ENCODE measurements at places on chromosomes 4 and X.

GRCh38 chr4:60173718-60174117 is 1026.4 kb upstream of the ADGRL3 start:
- no peak for DNase-seq

DNA sequence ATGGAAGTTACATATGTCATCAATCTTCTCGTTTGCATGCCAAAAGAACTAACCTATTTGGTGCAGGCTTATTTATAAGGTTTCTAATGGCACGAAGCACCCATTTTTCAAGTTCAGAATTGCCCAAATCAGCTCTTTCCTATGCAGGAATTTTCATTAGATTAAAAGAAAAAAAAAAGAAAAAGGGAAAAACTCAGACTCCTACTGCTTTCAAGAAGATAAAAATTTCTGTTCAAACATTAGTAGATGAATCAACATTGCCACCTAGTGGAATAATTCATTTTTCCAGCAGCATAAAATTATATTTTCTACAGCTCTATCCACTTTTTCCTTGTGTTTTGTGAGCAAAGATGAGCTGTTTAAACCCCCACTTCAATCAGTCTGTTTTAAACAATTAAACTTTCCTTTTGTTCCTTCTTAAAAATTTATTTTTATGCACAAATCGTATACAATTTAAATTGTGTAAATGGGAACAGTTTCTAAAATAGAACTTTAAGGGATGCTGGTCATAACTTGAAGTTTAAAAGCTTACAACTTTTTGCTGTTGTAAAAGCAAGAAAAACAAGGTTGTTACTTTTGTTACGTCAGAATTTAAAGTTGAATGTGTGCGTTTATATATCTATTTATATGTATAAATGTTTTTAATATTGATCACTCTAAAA is 309.9 kb downstream of the ARAP2 start:
- peak; percentile 29 for DNase-seq

DNA sequence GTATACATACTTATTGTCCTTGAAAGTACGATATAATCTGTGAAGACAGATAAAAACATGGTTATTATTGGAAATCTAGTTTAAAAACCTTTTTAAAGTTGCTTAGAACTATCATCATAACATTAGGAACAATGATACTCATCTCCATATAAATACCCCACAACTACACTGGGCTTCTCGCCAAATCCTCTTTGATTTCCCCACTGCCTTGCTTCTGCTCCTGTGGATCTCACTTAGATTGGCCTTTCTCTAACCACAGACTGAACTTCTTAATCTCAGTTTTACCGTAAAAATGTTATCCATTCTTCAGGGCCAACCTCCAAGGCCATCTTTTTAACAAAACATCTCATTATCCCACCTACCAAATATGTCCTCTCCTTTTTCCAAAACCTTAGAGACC is 77.6 kb downstream of the PRKG2 start:
- DNase-seq, result no peak

DNA sequence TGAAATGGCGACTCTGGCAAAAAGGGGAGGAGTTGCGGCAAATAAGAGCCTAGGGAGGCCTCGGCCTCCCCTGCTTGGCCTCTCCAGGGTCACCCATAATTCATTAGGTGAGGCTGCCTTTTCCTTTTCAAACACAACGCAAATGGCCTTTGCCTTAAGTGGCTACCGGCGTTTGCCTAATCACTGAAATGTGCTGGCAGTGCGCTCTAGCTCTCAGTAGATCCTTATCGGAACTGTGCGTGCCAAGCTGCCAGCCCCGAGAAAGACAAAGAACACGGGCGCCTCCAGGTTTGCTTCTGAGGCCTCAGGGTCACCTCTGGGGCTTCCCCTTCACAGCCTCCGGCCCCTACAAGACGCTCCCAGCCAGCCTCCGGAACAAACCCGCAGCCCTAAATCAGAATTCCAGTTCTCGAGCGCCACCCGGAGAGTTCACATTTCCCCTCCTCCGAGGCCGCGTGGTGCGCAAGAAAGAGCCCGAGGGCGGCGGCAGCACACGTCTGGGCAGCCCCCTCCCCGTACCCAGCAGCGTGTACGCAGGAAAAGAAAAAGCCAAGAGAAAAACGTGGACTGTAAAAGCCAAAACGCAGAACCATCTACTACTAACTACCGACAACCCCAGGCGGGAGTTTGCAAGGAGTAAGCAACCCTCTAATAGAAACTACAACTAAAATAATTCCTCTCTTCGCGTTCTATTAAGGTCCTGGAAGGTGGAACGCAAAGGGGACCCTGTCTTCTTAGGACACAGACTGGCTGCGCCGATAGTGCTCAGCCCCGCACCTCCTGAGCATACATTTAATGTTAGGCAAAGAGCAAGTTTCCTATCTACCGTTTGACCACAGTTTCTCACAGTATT is 76.5 kb upstream of the BCOR start:
- DNase-seq, result no peak

GRCh38 chr4:11623726-11624037 is 195.0 kb upstream of the HS3ST1 start:
- no peak for DNase-seq

- DNase-seq, result no peak
These were observed 763.0 kb downstream of the DMD start for GRCh38 chrX:32448320-32448719.

GRCh38 chrX:21840193-21840545 is 752 bp downstream of the MBTPS2 start:
- DNase-seq, result no peak

- no peak for DNase-seq
These were observed 715.8 kb downstream of the CCSER1 start for GRCh38 chr4:90842960-90843359.

- DNase-seq, result no peak
These were observed 3.1 kb downstream of the TMEM184C start for GRCh38 chr4:147620315-147620714.

- no peak for DNase-seq
These were observed 72.4 kb upstream of the TBL1X start for GRCh38 chrX:9392445-9392844.

GRCh38 chr4:128346054-128346716 is 58.6 kb upstream of the PGRMC2 start:
- DNase-seq, result no peak

GRCh38 chrX:100864657-100865391 is 9.3 kb downstream of the NOX1 start:
- DNase-seq, result peak; percentile 36

DNA sequence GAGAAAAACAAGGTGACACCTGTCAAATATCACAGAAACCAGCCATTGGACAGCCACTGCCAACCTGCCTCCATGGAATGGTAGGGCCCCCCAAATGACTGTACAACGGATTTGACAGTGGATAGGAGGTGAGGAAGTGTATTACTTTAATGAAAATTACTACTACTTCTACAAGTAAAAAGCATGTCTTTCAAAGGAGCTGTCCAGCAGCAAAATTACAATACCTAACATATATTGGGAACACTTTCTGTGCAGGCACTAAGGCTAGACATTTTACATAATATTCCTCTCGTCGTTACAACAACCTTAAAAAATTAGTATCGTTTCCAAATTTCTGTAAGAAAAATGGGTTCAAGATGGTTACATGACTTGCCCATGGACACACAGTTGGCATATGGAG is 14.9 kb downstream of the PPP3CA start:
- no peak for DNase-seq

DNA sequence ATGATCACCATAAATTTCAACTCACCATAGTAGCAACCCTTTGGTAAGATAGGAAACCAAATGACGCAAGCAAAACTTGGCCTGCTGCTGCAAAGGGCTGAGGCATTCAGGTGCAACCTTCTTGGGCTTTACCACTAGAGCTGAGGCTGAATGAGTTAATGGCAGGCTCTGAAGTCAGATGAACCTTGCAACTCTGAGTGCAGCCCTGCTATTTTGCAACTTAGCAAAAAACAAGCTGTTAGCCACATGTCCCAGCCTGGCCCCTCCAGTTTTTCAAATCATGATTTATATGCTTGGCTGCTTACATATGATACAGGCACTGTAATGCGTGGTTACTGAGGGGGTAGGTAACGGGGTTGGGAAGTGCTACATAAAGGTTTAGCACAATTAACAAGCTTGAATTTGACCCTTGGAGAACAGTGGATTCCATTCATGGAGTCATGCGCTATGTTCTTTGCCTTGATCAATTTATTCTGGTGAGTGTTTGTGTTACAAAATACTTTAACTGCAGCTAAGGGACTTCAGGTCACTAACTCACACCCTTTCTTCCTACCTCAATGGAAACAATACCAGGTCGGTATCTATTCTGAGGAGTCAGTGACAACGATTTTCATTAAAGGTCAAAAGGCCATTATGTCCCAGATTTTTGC is 80.5 kb upstream of the PPARGC1A start:
- DNase-seq, result no peak

DNA sequence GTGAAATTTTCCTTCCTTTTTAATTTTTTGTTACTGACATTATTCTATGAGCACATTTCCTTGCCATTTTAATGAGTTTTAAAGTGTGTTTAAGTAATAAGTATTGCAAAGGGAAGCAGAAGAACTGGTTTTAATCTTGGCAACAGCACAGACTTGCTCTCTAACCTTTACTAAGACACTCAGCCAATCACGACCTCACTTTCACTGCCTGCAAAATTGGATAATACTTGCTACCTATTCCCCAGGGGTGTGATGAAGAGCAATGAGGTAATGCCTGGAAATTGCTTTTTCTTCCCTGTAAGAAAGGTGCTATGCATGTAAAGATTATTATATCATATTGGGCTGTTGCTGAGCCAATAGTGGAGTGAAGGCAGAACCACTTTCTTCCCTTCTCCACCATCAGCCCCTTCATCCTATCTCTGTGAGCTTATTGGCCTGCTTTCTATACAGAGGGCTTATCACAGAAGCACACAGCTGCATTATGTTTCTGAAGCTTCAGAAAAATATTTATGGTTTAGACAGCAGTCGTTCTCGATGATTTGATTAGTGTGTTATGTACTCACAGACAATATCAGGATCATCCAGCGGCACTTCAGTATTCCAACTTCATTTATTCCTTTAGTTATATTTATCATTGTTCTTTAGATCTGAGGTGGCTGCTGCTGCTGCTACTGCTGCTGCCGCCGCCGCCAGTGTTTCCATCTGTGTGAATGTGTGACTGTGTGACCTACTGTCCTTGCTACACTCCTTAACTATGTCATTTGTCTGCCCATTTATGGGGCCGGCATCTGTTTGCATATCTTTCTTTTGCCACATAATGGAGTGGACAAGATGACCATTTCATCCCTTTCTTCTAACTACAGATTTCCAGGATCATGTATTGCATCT is 255.1 kb downstream of the C4orf33 start:
- DNase-seq, result no peak

GRCh38 chr4:8394061-8394519 is 46.4 kb downstream of the ACOX3 start:
- DNase-seq, result no peak

DNA sequence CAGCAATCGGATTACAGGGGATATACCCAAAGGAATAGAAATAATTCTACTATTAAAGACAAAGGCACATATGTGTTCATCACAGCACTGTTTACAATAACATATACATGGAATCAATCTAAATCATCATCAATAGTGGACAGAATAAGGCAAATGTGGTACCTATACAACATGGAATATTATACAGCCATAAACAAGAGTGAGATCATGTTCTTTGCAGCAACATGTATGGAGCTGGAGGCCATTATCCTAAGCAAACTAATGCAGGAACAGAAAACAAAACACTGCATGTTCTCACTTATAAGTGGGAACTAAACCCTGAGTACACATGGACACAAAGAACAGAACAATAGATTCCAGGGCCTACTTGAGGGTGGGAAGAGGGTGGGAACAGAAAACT is 163.2 kb downstream of the CFAP299 start:
- no peak for DNase-seq

DNA sequence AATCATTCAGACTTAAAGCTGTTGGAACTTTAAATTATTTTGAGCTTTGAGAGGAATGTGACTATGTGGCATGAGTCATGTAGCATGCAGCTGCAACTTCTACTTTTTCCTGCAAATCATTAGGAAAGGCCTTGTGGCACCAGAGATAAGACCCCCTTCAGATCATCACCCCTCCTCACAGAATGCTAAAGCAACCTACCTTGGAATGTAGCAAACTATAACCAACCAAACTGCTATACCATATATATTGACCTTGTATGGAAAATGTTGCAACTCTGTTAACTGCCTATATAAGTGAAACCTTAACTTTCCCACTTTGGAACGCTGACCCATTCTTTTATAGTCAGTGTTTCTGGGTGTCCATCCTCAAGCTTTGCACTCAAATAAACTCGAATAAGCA is 32.0 kb downstream of the ATXN3L start:
- no peak for DNase-seq

GRCh38 chr4:118942465-118942864 is 53.8 kb downstream of the SYNPO2 start:
- DNase-seq, result no peak

DNA sequence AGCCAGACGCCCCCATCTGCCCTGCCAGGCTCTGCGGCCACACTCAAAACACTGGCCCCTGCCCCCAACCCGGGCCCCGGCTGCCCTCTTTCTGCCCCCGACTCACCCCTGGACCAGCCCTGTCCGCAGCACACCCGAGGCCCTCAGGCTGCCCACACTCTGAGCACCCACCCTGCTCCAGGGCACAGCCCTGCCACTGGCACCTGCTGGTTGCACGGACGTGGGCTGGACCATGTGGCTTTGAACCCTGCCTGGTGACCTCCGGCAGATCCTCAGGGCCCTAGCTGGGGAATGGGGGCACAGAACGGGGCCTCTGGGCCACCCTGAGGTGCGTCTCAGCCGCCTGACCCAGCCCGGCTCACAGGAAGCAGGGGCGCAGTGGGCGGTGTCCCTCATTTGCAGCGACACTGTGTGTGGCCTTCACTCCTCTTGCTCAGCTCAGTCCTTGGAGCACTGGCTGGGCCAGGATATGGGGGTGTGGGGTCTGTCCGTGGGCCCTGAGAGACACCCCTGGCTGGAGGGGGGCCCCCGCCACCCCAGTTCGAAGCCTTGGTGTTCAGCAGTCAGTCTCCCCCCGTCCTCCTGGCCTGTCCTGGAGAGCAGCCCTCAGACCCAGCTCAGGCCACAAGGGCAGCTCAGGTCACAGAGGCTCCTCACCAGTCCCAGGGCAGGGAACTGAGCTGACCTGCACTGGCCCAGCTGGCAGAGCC is 73.2 kb downstream of the FAM53A start:
- no peak for DNase-seq

- no peak for DNase-seq
These were observed 422.5 kb upstream of the FSTL5 start for GRCh38 chr4:162586266-162586665.

- no peak for DNase-seq
These were observed 229.5 kb downstream of the SPCS3 start for GRCh38 chr4:176549161-176549865.

DNA sequence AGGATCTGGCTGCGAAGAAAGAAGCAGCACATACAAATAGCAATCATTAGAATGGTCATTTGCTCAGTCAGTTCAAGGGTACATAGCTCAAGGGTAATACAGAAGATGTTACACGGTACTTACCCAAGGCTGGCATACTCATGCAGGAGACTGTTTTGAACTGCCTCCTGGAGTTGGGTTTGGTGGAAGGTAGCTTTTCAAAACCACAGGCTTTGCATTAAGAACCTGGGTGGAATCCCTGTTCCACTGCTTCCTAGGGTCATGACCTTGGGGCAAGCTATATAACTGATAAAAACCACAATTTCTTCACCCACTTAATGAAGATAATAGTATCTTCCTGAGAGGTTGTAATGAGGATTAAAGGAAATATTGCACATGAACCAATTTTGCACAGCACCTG is 36.5 kb downstream of the TBC1D9 start:
- DNase-seq, result no peak

GRCh38 chr4:151324752-151325110 is 674 bp downstream of the SH3D19 start:
- DNase-seq, result no peak

- DNase-seq, result no peak
These were observed 115.5 kb upstream of the ZDHHC15 start for GRCh38 chrX:75638332-75638731.
